ENCODE measurements at places on chromosomes 11 and 22. TPM values are rescaled to one million over a fixed set of nuclear protein-coding genes. Genes with fewer than 3 reads are reported as not detected.

DNA sequence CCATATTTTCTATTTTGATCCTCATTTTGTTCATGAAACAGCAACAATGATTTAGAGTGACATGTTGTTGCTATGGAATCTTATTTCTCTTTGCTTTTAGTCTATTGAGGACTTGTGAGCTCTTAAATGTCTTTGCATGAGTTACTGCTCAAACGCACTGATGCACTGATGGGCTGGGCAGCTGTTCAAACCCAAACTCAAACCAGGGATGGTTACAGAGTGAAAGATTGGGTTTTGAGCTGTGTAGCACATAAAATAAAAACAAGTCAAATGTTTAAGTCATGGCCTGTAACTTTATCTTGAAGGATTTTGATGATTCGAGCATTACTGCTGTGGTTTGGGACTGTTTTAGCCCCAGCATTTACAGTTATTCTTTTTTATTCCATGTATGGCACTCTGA lies 20.1 kb upstream of the NCAM1 start:
- DNase-seq: no peak

- no peak for DNase-seq
Measured at GRCh38 chr11:7670641-7671040, 2.7 kb downstream of the CYB5R2 start.

DNA sequence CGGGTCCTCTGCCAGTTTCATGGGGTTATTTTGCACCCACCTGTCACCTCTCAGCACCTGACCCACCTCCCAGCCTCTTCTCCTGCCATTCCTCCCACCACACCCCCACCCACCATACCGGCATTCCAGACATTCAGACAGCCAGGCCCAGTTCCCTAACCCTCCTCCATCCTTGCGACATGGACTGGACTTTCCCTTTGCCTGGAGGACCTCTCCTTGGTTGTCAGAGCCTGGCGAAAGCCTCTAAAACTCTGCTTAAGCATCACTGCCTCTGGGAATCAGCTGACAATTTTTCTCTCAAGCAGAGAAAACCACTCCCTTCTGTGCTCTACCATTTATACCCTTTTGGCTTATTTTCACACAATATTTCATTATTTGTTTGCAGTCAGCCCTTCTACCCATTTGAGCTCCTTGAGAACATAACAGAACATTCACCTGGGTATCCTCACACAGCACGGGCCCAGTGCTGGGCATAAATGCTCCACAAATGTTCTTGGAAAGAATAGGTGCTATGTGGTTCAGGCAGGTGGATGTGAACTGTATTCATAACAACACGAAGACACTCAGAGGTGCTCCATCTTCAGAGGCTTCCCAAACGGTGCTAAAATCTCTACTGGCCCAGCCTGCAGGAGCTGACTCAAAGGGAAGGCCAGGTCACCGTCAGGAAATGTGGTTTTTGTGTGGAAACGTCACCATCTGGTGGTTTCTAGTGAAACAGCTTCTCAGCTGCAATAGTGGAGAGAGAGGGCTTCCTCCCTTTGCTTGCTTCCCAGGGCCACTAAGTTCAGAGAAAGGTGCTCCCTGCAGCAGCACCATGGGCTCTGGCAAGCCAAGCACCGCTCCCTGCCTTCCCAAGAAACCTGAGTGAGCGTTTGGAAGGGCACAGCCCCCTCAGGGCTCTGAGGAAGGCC lies 10.4 kb downstream of the SPATA19 start:
- peak; percentile 17 for DNase-seq

DNA sequence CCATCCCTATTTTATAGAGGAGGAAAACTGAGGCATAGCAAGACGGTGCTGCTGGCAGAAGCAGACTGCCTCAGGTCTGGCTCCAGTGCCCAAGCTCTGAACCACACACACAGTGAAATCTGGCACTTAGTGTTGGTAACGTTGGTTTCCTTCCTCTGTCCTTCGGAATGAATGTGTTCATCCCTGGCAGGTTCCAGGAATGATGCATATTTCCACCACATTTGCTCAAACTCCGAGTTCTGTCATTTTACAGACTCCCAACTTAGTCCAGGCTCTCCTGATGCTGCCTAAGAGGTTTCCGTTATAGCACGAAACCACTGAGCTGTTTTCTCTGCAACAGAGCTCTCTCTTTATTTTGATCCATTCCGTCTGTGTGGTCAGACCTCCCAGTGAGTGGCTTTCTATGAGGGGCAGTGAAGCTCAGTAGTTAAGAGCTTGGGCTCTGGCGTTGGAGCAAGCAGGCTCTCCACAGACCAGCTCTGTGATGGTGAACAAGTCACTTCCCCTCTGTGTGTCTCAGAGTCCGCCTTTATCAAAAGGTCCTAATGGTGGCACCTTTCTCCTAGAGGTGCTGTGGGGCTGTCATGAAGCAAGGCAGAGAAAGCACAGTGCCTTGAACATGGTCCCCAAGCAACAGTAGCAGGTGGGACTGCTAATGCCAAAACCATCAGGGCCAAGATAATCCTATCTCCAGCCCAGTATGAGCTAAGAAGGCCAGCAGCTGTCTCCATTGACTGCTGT lies 200.3 kb downstream of the MYO18B start:
- DNase-seq: no peak

CTSC gene
- polyA plus RNA-seq: 659 TPM

DNA sequence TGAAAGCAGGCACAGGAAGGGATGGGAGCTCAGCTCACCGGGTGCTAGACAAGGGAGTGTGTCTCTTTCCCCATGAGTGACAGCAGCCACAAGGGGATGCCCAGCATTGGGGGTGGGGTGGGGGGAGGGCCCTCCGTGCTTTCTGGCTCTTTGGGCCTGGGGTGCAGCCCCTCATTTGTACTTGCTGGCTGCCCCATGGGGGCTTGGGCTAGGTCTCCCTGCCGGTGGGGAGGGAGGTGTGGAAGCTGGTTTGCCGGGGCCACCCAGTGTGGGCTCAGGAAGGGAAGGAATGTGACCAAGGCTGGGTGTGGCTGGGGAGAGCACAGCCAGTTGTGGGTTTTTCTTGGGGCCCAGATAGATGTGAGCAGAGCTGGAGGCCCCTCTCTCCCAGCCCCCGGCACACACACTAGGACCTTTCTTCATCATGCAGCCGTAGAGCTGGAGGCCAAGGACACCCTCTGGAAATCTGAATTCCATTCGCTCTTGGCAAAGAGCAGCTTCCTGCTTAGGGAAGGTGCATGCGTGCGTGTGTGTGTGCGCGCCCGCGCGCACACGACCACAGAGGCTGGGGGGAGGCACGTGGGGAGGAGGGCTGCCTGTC lies 25.8 kb downstream of the KCNQ1OT1 start:
- no peak for DNase-seq

- DNase-seq: no peak
Measured at GRCh38 chr11:95293116-95293515, 62.1 kb upstream of the SESN3 start.

DNA sequence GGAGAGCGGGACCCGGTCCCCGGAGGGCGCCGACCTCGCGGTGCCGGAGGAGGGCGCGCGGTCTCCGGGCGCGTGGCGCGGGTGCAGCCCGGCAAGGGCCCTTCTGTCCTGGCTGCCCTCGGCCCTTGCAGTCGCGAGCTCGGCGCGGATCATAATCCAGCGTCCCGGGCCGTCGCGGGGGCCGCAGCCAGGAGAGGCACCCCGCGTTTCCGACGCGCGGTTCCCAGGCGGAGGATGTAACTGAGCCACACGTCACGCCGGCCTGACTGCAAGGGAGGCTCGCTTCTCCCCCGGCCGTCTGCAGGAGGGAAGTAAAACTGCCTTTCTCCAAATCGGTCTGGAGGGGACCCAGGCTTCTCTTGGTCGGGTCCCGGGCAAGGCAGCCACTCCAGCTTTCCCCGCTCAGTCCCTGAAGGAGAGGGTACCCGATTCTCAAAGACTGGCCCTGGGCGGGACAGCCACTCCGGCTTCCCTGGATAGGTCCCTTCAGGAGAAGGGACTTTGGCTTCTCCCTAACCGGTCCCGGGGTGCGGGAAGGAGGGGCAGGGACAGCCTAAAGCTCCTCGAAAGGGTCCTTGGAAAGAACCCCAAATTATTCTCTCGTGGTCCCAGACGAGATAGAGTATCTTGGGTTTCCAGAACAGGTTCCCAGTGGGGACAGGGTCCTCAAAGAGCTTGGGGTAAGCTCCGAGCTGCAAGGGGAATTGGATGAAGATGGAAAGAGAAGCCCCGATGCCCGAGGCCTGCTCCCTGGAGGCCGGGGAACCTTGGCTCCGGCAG lies 836 bp downstream of the SPON1 start:
- no peak for DNase-seq

- DNase-seq: no peak
Measured at GRCh38 chr11:69816671-69817070, 2.5 kb downstream of the FGF3 start.

TPCN2 gene
- polyA plus RNA-seq: 12.0 TPM

MOGAT2 gene
- polyA plus RNA-seq: not detected

DNA sequence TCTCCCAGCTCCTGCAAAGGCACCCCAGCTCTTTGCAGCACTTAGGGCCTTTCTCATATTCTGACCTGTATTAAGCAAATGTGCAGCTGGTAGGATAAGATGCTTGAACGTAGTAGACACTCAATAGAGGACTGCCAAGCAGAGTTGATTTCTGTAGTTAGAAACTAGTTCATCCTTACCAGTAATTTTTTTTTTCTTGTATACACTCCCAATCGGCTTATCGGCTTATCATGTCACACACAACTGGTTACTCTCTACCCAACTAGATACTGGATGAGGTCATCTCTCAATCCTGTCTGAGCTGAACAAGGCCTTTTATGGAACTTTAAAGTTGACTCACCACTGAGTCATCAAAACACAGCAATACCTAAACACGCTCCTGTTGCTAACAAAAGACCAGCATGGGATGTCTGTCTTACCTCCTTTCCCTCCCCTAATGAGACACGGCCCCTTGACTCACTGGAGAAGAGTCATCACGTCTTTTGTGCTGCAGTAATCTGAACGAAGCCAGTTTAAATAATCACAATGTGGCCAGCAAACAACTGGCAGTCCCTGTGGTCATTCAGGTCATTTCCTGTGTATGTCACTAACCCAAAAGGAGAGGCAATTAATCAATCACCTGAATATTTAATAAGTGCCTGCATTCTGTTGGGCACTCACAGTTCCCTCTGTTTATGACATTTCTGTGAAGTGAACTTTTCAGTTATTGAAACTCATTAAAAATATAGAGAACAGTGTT lies 7.5 kb upstream of the WEE1 start:
- DNase-seq: peak; percentile 100

DNA sequence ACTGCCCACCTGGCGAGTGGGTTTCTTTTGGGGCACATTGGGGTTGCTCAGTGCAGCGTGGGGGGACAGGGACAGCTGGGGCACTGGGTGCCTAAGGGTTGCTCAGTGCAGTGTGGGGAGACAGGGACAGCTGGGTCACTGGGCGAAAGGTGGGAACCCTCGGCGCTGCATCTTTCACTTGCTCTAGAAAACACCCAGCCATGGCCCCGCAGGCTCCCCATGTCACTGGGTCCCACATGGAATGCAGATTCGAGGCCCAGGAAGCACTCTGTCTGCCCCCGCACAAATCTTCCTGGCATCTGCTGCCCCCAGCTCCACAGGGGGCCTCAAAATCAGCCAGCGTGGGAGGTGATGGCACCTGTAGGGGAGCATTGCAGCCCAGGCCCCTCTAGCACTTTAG lies 229.3 kb downstream of the BRD1 start:
- DNase-seq: no peak

- no peak for DNase-seq
Measured at GRCh38 chr11:63020671-63021291, 5.1 kb upstream of the SLC22A8 start.

KCTD14 gene
- polyA plus RNA-seq: 2.1 TPM

- DNase-seq: no peak
Measured at GRCh38 chr11:112485280-112485679, 224.6 kb upstream of the PLET1 start.

BANF1 gene
- polyA plus RNA-seq: 187 TPM

MMP11 gene
- polyA plus RNA-seq: 0.20 TPM

- DNase-seq: no peak
Measured at GRCh38 chr11:104944076-104944475, 24.3 kb downstream of the CASP4 start.

RNASEH2C gene
- 20.6 TPM for polyA plus RNA-seq

OR52E4 gene
- not detected for polyA plus RNA-seq

AHNAK gene
- polyA plus RNA-seq: 207 TPM

- no peak for DNase-seq
Measured at GRCh38 chr11:65077451-65077850, 6.4 kb downstream of the CDCA5 start.

DNA sequence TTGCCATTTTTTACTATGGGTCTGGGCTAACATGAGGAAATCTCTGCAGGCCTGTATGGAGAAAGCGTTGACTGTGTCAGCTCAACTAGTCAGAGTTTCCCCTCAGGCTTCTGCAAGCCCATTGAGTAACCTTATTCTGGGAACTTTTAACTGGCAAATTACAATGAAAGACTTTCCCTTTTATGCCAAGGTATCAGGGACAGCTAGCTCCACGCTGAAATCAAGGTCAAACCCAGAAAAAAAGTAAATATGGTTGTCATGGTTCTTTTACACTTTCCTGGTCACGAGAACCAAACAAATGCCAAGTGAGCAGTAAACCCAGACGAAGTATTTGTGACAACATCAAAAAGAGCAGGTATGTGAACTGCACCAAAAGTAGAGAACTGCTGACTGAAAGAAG lies 13.8 kb downstream of the OSBP start:
- no peak for DNase-seq

INSC gene
- polyA plus RNA-seq: 0.15 TPM

GRCh38 chr22:49023879-49024774 lies 803.5 kb downstream of the BRD1 start:
- DNase-seq: no peak

DNA sequence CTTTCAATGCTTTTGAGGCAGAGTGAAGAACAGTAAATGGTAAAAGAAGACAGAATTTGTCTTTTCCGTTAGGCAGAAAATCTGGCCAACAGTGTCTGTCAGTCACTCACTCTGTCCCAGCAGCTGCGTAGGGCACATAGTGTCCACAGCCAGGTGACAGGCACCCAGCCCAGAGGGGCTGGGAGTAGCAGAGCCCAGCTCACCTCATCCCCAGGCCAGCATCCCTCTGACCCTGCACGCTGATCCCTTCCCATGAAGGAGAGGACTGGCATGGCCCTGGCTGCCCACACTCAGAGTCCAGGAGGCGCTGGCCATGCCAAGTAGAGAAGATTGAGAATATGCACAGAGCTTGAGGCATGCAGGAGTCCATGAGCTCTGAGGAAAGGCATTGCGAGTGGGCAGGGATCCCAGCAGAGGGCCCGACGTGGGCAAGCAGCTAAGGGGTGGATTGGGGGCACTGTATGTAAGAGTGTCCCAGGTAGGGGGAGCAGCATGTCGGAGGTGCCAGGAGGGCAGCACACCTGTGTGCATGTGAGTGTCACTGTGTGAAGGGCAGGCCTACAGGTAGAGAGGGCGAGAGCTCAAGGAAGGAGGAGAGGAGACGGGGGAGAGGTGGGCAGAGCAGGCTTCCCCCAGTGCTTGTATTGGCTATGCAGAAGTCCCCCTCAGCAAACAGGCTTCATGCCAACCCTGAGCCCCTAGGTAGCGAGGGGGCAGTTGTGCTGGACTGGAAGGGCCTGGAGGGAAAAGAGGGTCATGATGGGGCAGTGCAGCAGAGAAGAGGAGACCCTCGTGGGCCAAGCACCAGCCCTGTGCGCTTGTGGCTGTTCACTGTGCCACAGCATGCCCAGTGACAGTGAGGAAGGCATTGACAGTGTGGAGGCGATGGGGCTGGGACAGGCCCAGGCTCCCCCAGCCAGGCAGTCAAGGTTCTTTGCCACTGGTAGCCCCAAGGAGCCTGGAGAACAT lies 133.8 kb downstream of the OSBP2 start:
- DNase-seq: no peak

MYOD1 gene
- polyA plus RNA-seq: not detected

Data from keratinocyte (primary cell).